ENCODE measurements at places on chromosomes 16 and 17.

GRCh38 chr16:4057439-4057877, 58.8 kb downstream of the ADCY9 start:
- ATAC-seq: no peak

- ATAC-seq: no peak
These were observed 65.9 kb upstream of the TANC2 start for GRCh38 chr17:62900096-62900495.

GRCh38 chr16:85385463-85386331, 227.4 kb upstream of the GSE1 start:
- ATAC-seq: no peak

DNA sequence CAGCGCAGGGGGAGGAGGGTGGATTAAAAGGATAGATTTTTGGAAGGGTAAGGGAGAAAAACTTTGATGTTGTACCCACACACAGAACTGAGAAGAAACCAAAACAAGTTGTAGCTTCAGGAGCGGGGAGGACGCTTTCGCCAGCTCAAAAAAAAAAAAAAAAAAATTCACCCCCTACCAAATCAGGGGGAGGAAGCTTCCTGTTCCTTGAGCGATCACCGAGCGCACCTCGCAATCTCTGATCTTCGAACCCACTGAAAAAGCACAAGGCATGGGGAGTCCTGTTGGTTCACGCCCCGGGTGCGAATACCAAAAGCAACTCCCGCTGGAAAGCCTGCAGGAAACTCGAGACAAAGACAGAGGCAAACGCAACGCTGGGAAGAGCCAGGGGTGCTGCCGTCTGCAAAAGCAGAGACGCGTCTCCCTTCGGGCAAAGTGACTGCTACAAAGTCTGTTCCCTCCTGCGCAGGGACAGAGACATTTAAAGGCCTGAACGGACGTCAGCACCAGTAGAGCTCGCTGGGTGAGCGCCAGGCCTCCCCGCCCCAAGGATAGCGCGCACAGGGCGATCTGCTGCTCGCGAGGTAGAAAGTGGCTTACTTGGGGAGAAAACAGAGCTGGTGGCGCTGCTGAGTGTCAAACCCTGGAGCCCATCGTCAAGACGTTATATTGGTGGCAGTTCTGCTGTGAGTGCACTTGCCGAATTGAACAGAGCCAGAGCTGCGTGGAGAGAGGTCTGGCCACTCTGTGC, 190.4 kb downstream of the USP22 start:
- peak; percentile 87 for ATAC-seq

GRCh38 chr16:920051-920681, 50.6 kb downstream of the LMF1 start:
- ATAC-seq: no peak

GRCh38 chr17:66602659-66603384, 232.1 kb upstream of the CACNG5 start:
- no peak for ATAC-seq
